ENCODE measurements at places on chromosomes 7 and 10. TPM values are rescaled to one million over a fixed set of nuclear protein-coding genes. Genes with fewer than 3 reads are reported as not detected.

Gene SLC18A3
- not detected for total RNA-seq

Gene OPN1SW
- total RNA-seq, result not detected

Gene HIPK2
- total RNA-seq, result 9.2 TPM

Gene PIP
- not detected for total RNA-seq

Gene SEC61G
- total RNA-seq, result 143 TPM

Gene SLC35G1
- 2.1 TPM for total RNA-seq

Gene NOS3
- total RNA-seq, result 0.50 TPM

Gene NXPH1
- total RNA-seq, result not detected

Data from fibroblast of lung (primary cell).